ENCODE measurements at places on chromosomes 6 and 20. TPM values are rescaled to one million over a fixed set of nuclear protein-coding genes. Genes with fewer than 3 reads are reported as not detected.

Gene HTR1E
- total RNA-seq: not detected

Gene GCM1
- total RNA-seq: not detected

Gene HLA-DOA
- 9.7 TPM for total RNA-seq

Gene TPD52L1
- total RNA-seq: 38.1 TPM

Gene WFDC12
- not detected for total RNA-seq

Gene BPIFB4
- not detected for total RNA-seq

Gene APCDD1L
- 0.53 TPM for total RNA-seq

Gene SLC26A8
- total RNA-seq: 1.5 TPM

Gene RAB32
- total RNA-seq: 21.3 TPM

Gene VGLL2
- not detected for total RNA-seq

Gene ABT1
- total RNA-seq: 10.3 TPM

Gene NOX3
- total RNA-seq: not detected

Gene CRISP2
- total RNA-seq: not detected

Gene CDH4
- total RNA-seq: 2.2 TPM

Gene KCNQ2
- not detected for total RNA-seq

Gene GABBR1
- 106 TPM for total RNA-seq
